ENCODE measurements at places on chromosomes 7 and 10.

DNA sequence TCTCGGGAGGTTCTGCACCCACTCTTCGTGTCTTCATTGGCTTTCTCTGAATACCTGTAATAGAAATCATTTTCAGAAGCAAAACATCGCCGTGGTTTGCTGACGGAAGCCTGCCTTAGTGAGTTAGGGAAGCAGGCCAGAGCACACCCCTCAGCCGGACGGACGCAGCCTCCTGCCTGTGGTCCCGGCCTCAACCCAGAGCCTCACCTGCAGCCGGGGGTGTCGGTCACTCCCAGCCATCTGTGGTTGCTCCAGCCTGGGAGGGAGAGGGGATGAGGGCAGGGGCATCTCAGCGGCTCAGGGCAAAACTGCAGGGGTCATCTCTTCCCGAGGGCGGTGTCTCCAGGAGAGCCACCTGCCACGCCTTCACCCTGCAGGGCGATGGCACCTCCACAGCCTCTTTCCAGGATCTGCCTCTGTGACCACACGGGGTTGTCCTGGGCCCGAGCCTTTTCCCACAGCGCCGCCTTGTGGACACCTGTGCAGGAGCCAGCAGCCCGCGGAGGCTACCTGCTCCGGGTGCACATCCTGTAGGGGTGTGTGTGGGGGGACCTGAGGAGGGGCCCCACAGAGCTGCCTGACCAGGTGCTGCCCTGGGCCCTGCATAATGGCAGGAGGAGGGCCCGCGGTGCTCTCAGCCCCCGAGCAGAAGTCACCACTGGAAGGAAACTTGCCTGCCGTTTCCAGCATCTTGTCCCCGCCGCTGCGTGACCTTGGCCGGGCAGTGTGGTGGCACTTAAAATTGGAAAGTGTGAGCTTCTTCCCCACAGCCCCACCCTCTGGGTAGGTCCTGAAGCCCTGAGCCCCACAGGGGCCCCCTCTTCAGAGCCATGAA lies 21.6 kb upstream of the AP5Z1 start:
- DNase-seq, result peak; percentile 42

- no peak for DNase-seq
These were observed 6.5 kb upstream of the VWC2 start for GRCh38 chr7:49766966-49767365.

- DNase-seq, result no peak
These were observed 21.4 kb downstream of the LAT2 start for GRCh38 chr7:74231232-74231590.

- DNase-seq, result peak; percentile 90
These were observed 164.0 kb downstream of the FANK1 start for GRCh38 chr10:126060261-126060931.

DNA sequence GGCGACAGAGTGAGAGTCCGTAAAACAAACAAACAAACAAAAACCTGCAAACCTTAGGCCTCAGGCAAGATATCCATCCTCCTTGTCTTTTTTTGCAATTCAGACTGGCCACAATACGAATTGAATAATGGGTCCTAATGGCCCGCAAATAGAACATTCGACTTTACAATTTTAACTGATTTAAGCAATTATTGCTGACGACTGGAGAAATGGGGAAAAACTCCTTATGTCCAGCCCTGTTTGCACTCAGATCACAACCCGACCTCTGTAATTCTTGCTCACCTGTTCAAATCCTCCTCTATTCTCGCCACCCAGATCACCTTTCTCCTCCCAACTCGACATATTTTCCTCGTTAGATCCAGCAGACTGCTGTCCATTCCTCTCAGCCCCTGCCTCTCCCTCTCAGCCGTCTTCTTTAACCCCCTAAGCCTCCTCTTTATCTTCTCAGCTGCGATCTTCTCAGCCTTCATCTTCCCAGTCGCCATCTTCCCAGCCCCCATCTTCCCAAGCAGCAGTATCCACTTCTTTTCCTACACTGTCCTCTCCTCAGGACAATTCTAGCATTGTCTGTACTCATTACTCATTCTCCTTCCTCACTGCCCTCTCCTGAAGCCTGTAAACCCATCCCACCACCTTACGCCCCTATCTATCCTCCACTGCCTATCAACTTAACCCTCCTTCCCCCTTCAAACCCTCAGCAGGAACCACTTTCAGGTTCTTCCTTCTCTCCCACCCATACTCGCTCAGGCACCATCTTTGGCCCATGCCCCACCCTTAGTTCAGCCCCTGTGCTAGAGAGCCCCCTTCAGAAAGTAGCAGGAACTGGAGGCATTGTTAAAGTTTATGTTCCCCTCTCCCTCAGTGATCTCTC lies 61.8 kb downstream of the LRRC17 start:
- no peak for DNase-seq

GRCh38 chr10:129501652-129502436 lies 34.8 kb downstream of the MGMT start:
- DNase-seq, result no peak

DNA sequence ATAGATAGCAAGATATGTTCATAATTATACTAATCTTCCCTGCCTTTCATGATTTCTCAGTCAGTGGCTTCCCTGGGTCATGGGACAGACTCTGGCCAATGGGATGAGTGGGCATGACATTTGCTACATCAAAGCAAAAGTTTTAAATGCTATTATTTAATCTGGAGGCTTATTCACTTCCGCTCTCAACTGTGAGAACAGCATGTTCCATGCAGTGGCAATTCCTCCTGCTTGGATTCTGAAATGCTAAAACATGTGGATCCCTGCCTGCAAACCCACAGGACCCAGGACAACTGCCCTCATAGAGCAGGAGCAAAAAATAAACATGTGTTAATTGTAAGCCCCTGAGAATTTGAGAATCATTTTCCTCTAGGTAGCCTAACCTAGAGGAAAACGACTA lies 1412.4 kb upstream of the CELF2 start:
- DNase-seq, result no peak

DNA sequence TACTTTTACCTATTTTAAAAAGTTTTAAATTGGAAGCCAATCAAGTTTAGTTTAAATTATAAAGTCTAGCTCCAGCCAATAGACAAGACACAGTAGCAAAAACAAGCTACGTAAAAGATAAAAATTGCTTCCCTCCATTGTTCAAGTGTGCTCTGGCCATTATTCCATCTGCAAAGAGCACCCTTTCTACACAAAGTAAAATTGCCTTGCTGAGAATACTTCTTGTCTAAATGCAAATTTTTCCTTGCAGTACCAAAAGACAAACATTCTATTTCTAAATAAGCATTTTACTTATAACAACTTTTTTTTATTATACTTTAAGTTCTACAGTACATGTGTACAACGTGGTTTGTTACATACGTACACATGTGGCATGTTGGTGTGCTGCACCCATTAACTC lies 75.9 kb upstream of the ZNF746 start:
- no peak for DNase-seq

- DNase-seq, result no peak
These were observed 85.4 kb upstream of the GSDME start for GRCh38 chr7:24842449-24843241.

- peak; percentile 29 for DNase-seq
These were observed 104.1 kb downstream of the ZNF467 start for GRCh38 chr7:149669121-149669818.

DNA sequence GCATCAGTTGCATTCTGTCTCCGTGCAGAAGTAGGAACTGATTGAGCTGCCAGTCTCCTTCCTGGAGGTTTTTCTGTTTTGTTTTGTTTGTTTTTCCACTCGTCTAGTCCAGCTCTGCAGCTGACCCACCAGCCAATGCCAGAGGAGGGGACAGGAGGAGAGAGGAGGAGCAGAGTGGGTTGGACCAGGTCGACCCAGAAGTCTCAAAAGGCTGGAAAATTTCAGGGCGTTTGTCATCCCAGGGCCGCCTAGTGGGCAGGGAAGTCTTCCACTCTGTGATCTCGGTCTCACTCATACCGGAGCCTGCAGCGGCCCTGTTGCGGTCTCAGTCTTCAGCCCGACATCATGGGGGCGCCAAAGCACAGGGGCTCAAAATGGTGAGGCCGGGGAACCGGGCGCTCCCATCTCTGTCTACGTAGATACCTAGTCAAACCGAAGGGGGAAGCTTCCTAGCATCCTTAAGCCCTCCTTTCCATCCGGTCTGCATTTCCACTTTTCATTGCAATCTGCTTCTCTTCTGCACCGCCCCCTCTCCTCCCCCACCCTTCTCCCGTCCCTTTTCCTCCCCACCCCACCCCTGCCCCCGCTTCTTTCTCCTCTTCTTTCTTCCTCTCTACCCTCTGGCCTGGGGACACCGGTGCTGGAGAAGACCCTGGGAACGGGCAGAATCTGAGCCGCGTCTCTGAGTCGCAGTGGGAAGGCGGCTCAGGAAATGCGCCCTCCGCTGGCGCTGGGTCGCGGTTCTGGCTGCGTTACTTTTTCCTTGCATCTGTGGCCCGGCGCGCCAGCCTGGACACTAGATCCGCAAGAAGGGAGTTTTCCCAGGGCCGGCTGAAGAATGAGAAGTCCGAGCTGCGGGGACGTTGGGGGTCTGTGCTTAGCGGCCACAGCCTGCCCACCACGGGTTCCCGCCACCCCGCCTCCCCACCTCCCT lies 16.2 kb upstream of the PAX2 start:
- no peak for DNase-seq

- no peak for DNase-seq
These were observed 61.1 kb downstream of the CNOT4 start for GRCh38 chr7:135448753-135449152.

DNA sequence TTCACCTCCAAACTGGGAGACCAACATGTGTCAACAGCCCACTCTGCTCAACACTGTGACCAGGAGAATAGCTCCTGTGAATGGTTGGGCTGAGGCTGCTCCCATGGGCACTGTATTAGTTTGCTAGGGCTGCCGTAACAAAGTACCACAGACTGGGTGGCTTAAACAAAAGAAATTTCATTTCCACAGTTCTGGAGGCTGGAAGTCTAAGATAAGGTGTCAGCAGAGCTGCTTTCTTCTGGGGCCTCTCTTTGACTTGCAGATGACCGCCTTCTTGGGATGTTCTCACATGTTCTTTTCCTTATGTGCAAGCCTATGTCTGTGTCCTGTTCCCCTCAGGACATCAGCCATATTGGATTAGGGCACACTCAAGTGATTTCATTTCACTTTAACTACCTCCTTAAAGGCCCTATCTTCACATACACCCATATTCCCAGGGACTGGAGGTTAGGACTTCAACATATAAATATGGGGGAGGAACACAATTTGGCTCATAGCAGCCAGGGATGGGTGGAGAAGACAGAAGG lies 90.3 kb downstream of the CPED1 start:
- DNase-seq, result no peak

DNA sequence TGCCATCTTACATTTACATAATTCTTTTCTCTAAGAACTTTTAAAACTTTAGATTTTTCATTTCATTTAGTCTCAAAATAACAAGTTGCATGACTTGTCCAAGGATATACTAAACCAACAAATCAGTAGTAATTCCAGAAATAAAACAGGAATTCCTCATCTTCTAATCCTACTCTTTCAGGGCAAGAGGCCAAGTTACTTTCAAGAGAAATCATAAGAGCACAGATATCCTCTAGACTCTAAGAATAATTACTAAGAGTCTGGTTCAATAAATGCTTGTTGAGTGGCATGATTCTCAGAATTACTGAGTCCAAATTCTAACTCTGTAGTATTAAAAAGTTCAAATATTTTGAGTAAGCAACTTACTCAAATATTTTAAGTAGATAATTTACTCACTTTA lies 12.9 kb downstream of the PDZD8 start:
- no peak for DNase-seq

GRCh38 chr7:95430864-95431263 lies 4.0 kb downstream of the PON2 start:
- DNase-seq, result no peak

- no peak for DNase-seq
These were observed 52.7 kb downstream of the SCIN start for GRCh38 chr7:12623223-12623622.

DNA sequence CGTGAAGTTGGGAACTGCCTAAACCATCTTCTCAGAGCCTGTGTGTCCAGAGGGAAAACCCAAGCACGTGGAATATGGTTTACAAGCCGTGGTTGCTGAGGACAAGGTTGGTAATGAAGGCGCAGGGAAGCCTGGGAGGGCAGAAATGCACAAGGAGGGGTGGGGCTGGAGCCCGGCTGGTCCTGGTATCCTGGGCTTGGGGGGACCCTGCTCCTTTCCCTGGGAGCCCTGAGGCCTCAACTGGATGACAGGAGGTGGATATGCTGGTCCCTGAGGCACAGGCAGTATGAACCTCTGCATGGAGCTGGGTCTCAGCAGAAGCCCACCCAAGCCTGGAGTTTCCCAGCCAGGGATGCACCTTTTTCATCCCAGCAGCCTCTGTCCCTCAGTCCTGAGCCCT lies 80.3 kb upstream of the RET start:
- DNase-seq, result no peak

GRCh38 chr7:44583146-44583865 lies 1.3 kb upstream of the TMED4 start:
- no peak for DNase-seq

DNA sequence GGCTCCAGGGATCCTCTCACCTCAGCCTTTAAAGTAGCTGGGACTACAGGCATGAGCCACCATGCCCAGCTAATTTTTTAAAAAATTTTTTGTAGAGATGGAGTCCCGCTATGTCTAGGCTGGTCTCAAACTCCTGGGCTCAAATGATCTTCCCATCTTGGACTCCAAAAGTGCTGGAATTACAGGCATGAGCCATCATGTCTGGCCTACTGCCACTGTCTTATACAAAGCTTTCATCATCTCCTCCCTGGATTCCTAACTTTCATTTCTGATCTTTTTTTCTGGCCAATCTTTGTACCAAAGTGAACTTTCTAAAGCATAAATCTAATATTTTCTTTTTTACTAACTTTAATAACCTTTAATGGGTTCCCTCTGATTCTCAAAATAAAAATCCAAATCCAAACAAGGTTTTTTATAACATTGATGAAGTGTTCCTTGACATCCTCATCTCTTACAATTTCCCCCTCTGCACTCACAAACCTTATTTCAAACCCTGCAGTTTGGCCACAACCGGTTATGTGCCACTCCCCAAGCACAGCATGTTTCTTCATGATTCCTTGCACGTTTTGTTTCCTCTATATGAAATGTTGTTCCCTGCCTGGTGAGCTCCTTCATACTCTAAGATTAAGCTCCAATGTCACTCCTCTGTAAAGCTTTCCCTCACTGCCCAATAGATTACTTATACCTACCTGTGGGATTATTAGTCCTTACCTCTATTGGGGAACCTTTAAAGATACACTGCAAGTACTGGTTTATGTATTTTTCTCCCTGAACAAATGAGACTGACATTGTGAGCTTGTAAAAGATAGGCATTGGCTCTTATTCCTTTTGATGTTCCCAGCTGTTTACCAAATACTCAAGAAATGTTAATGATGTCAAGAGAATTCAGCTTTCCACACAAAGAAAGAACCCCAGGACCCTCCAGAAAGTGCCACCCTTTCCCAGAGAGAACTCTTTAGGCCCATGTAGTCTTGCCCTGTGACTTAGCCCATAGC lies 101.7 kb downstream of the HOXA1 start:
- DNase-seq, result peak; percentile 15

- no peak for DNase-seq
These were observed 765 bp downstream of the CCAR1 start for GRCh38 chr10:68721673-68722335.

GRCh38 chr7:151320263-151320845 lies 21.3 kb upstream of the NUB1 start:
- no peak for DNase-seq

Data from RPMI7951 (cell line).